ENCODE measurements at places on chromosomes 5 and 9.

GRCh38 chr9:18890372-18890771 is 142.6 kb downstream of the SAXO1 start:
- DNase-seq = no peak

- DNase-seq = no peak
Measured at GRCh38 chr5:37631939-37632338, 207.9 kb downstream of the GDNF start.

- DNase-seq = no peak
Measured at GRCh38 chr9:130845254-130845653, 10.2 kb downstream of the ABL1 start.

- no peak for DNase-seq
Measured at GRCh38 chr5:160488394-160489325, 67.0 kb downstream of the PTTG1 start.

DNA sequence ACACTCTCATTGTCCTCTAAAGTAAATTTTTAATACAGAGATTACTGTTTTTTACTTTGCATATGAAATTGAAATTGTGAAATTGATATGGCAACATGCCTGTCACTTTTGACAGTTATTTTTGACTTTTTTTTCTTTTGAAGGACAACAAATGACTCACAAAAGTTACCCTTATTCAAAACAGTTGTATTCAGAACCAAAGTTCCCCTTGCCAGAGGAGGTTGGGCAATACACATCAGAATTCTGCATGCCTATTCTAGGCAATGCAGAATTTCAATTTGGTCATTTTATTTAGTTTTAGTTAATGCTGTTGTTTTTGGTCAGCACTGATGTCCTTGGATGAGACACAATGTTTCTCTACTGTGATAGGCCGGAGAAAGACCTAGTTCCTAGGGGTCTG is 299.1 kb upstream of the PRR16 start:
- no peak for DNase-seq

GRCh38 chr5:124059200-124059599 is 547.2 kb downstream of the CSNK1G3 start:
- DNase-seq = no peak

DNA sequence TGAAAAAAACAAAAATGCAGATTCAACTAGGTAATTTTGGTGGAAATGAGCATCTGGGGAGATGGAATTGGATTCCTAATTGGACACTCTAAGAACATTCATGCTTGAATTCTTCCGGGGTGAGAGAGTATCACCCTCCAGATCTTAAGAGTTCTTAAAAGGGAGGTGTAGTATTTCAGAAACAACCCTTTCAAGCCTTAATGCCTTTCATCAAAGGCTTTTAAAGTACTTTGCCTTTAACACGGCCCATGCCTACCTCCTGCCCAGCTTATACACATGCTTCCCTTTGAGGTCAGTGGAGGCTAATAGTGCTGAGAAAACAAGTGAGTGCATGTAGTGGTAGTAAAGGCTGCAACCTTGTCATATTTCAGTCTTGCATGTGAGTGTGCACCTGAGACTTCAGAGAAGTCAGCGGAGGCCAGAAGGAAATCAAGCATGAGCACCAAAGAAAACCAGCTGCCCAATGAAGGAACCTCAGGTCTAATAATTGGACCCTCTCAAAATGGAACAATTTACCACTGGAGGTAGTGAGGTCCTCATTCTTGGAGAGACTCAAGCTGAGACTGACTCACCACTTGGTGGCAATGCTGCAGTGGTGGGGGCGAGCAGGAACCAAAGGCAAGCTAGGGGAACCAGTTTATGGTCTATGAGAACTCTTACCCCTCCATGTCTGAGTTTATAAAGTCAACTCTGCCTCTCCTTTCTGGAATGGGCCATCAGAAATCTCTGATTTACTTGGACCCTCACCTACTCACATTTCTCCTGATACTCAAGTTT is 98.4 kb upstream of the GDNF start:
- no peak for DNase-seq

- DNase-seq = peak; percentile 44
Measured at GRCh38 chr5:178202541-178202940, 1.8 kb upstream of the HNRNPAB start.

GRCh38 chr9:107650321-107650720 is 160.8 kb upstream of the KLF4 start:
- no peak for DNase-seq

- no peak for DNase-seq
Measured at GRCh38 chr5:128338649-128339048, 199.4 kb downstream of the FBN2 start.

- no peak for DNase-seq
Measured at GRCh38 chr5:168601972-168602371, 22.8 kb upstream of the PANK3 start.

GRCh38 chr5:30239331-30240022 is 954.0 kb upstream of the CDH6 start:
- DNase-seq = no peak

DNA sequence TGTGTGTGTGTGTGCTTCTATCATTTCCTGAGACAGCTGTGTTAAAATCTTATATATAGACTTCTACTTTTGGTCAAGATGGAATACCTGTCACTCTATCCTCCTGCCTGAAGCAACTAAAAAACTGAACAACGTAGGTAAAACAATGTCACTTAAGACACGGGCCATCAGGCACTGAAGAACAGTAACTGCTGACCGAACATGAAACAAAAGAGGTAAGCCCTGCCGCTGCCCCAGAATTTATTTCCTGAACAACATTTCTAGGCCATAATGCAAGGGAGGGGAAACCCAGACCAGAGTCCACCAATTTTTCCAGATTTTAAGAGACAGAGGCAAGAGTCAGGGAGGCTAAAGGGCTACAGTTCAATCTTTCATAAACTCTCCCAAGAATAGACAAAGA is 156.0 kb downstream of the CDC42SE2 start:
- DNase-seq = no peak

DNA sequence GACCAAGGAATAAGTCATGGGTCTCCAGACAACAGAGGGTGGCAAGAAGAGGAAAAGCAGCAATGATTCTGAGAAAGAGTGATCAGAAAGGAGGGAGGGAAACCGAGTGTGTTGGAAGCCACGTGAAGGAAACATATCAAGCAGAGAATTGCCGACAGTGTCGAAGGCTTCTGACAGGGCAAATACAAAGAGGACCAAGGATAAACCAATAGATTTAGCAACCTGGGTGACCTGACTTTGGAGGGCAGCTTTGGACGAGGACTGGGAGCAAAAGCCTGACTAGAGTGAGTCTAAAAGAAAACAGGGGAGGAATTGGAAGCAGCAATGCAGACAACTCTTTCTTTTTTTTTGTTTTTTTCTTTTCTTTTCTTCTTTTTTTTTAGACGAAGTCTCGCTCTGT is 83.8 kb downstream of the WWC1 start:
- DNase-seq = no peak

GRCh38 chr9:137586854-137587253 is 3.5 kb downstream of the ZMYND19 start:
- DNase-seq = no peak

- DNase-seq = peak; percentile 67
Measured at GRCh38 chr9:133683586-133684120, 47.5 kb downstream of the DBH start.

DNA sequence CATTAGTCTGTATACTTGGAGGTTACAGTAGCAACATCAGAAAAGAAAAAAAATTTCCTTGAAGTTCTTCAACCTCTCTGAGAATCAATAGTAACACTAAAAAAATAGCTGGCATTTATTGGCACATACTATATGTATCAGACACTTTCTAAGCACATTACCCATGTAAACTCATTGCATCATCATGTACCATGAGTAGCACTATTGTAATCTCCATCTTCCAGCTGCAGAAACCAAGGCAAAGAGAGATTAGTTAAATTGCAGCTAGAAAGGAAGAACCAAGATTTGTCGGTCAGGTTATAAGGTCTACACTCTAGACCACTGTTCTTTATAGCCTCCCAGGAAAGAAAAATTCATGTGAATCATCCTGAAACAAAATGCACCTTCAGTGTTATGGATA is 31.4 kb upstream of the RAB3C start:
- no peak for DNase-seq

DNA sequence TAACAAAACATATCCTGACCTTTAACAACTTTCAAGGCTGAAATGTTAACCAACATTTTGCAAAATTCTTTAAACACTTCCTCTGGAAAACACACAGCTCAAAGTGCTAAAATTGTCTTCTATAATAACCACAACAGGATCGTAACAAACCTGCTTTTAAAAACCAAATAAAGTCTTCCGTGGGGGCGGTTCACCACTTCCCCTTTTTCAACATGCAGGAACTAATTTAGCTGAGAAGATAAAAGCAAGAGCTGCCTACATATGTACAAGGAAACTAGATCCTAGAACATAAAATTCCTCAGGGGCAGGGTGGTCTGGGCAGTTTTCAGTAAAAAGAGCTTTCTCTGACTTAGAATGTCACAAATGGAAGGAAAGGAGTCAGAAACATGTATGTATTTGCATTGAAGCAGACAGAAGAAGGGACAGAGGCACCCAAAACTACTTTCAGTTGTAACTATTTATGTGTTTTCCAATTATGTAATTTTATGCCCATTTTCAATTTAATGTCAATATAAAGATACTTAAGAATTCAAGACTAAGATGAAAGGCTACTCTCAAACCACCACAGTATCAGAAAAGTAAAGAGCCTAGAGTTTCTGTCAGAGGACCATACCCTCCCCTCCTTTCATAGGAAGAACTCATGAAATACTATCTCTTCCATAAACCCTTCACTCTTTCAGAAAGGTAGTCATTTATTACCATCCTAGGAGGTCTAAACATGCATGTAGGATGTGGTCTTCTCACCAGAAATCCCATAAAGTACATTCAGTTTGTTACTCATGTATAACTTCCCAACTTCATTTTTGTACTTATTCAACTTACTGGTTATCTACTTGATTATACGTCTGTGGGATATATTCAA is 185.9 kb upstream of the RASA1 start:
- DNase-seq = no peak

GRCh38 chr5:144015961-144016360 is 154.5 kb downstream of the YIPF5 start:
- DNase-seq = no peak

DNA sequence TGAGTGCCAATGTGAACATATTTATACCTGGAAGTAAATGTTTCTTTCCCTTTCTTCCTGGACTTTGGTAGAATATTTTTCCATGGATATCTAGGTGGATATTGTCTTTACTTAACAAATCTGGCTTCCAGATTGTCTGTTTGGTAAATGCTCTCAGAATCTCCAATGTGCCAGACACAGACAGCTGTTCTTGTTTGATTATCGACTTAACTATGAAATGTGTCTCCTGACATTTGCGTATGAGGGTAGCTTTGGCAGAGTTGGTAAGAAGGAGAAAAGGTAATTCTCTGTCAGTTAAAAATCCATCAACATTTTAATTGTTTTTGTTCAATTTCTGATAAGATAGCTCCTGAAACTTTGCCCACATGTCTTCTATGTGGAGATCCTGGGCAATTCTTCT is 196.4 kb upstream of the NUDT12 start:
- DNase-seq = no peak

GRCh38 chr9:114662081-114662989 is 4.7 kb upstream of the TEX53 start:
- no peak for DNase-seq

GRCh38 chr9:37464426-37465248 is 613 bp downstream of the ZBTB5 start:
- DNase-seq = peak; percentile 65

DNA sequence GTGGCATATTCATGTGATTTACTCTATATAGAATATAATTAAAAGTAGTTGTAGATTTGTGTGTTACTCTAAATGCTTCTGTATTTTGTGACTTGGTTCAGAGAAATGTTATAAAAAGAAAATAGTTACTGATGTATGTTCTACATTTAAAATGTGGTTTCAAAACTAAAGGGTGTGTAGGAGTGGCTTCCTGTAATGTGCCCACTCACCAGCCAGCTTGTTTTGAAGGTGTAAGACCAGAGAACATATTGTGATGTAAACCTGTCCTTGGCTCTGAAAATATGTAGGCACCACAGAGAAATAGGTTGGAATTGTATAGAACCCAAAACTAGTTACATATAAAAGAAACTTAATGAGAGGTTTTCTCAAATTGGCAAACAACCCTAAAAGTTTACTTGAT is 51.2 kb upstream of the ARRDC3 start:
- no peak for DNase-seq

DNA sequence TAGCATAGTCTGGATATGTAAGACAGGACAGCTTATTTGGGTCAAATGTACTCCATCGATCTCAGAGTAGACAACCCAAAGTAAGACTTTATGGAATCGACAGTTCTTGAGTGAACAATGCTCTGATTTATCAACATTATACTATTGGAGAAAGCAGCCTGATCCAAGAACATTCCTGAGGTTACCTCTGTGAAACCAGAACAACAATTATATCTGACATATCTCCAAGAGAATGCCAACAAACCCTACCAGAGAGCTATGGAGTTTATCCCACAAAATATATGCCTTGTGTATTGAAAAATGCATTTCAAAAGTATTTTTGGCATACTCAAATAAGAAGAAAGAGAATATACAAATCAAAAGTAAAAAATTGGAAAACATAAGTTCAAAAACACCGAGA is 1985.9 kb downstream of the EFNA5 start:
- DNase-seq = no peak

- no peak for DNase-seq
Measured at GRCh38 chr5:81779125-81779915, 28.4 kb upstream of the SSBP2 start.

DNA sequence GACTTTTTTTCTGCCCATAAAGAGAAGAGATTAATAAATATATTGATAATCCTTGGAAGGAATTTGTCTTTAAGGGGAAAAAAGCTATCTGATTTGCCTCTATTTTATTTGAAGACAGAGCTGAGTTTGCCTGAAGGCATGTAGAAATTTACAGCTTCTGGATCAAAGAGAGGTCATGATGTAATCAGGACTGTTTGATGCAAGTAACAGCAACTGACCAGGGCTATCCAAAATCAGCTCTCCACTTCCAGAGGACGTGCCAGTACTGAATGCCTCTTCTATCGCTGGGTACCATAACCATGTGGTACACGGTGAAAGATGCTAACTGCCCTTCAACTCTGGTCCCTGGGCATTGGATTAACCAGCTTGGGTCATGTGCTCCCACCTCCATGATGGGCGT is 90.6 kb downstream of the ZFAND5 start:
- DNase-seq = no peak
